Heart left ventricle (tissue), 16 donors: ENCODE measurements at places on chromosomes 16 and 17.

GRCh38 chr17:32327911-32328310, 14.1 kb downstream of the C17orf75 start:
- no peak for DNase-seq

GRCh38 chr17:64073771-64074703, 53.6 kb upstream of the ICAM2 start:
- no peak for DNase-seq

DNA sequence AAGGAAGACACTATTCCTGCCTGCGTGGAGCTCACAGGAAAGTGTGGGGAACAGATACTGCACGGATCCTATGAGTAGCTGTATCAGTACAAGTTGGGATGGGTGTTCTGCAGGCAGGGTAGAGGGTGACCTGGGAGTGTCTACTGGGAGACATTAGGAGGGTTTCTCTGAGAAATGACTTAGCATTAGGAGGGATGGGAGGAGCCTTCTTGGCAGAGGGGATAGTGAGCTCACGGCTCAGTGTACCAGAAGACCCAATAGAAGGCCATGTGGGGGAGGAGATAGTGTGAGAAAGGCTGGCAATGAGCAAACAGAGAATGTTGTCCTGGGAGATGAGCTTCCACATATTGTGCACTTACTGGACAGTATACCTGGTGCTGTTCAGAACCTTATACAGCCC, 109.1 kb downstream of the MSI2 start:
- no peak for DNase-seq

- no peak for DNase-seq
Observed at GRCh38 chr17:5179003-5179402, 12.7 kb downstream of the ZNF594 start.

DNA sequence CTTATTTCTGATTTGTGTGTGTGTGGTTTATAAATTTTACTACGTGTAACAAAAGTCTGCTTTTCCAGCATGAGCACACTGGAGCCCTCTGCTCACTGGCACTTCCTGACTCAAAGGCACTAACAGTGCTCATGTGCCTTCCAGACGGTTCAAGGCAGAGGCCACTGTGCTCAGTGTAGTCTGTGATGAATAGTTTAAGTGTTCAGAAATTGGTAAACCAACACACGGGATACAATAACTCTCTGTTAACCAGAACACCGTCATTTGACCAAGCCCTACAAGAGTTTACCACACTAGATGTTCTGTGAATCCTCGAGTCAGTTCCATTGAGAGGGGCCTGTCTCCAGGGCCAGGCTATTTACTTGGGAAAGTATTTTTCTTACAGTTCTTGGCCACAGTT, 191.9 kb downstream of the MRTFB start:
- no peak for DNase-seq

GRCh38 chr16:11356573-11357331, 11.5 kb downstream of the RMI2 start:
- DNase-seq = peak; percentile 63

DNA sequence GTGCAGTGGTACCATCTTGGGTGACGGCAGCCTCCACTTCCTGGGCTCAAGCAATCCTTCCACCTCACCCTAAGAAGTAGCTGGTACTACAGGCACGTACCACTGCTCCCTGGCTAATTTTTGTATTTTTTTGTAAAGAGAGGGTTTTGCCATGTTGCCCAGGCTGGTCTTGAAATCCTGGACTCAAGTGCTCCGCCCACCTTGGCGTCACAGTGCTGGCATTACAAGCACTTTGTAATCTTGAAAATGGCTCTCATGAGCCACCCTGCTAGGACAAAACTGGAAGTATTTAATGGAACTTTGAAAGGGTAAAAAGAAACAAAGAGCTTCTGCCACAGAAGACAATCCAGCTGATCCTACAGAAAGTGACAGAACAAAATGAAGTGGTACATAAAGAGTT, 9.2 kb downstream of the SUMO2 start:
- DNase-seq = no peak

DNA sequence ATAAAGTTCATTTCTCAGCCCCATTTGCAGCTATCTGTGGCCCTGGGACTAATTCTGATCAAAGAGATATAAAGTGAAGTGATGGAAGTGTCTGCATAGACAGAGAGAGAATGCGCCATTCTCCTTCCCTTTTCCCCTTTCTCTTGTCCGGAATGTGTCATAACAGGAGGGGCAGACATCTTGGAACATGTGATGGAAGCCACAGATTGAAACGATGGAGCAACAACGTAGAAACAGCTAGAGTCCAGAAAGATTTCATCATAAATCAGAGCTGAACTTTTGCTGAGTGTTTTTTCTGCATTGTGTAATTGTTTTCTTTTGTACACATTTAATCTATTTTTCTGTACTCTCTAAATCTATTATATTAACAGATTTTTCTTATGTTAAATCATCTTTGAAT, 11.3 kb downstream of the ASGR1 start:
- no peak for DNase-seq

DNA sequence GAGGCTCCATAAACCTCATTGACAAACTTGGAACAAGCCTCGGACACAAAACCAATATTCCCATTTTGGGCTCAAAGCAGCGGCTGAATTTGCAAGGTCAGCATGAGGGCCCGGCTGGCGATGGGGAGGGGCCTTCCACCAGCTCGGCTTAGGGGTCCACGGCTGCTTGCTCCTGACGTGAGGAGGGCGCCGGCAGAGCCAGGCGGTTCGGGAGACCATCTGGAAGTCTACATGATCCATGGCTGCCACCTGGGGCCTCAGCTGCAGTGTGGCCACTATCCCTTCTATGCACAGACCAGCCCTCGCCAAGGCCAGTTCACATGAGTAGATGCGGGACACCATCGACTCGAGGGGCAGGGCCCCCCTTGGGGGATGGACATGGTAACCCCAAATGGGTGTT, 39.1 kb downstream of the NDEL1 start:
- DNase-seq = no peak

- DNase-seq = no peak
Observed at GRCh38 chr17:39486242-39486641, 25.0 kb downstream of the CDK12 start.

- DNase-seq = no peak
Observed at GRCh38 chr16:73996624-73997339, 299.8 kb upstream of the PSMD7 start.

DNA sequence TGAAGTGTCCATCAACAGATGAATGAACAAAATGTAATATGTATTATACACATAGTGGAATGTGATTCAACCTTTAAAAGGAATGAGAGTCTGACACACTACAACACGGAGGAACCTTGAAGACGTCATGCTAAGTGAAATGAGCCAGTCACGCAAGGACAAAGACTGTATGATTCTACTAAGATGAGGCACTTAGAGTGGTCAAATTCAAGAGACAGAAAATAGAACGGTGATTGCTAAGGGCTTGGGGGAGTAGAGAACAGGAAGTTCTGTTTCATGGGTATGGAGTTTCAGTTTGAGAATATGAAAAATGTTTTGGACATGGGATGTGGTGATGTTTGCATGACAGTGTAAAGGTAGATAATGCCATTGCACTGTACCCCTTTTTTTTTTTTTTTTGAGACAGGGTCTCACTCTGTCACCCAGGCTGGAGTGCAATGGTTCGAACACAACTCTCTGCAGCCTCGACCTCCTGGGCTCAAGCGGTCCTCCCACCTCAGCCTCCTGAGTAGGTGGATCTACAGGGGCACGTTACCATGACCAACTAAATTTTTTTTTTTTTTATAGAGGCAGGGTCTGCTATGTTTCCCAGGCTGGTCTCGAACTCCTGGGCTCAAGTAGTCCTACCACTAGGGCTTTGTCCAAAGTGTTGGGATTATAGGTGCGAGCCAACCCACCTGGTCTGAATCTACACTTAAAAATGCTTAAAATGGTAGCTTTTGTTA, 2.9 kb upstream of the CCDC102A start:
- no peak for DNase-seq
